ENCODE measurements at places on chromosomes 7 and 10. TPM values are rescaled to one million over a fixed set of nuclear protein-coding genes. Genes with fewer than 3 reads are reported as not detected.
A peak's percentile ranks its signal among the peaks of the same experiment; 100 is the strongest.

Gene ANKIB1
- 25.8 TPM for total RNA-seq

Gene GPR15LG
- not detected for total RNA-seq

Gene ACTL6B
- not detected for total RNA-seq

Gene RPEL1
- not detected for total RNA-seq

Gene SLC13A1
- total RNA-seq = 0.11 TPM

Gene SMIM30
- total RNA-seq = 37.8 TPM

Gene SP8
- not detected for total RNA-seq

Gene CASP7
- total RNA-seq = 15.7 TPM

DNA sequence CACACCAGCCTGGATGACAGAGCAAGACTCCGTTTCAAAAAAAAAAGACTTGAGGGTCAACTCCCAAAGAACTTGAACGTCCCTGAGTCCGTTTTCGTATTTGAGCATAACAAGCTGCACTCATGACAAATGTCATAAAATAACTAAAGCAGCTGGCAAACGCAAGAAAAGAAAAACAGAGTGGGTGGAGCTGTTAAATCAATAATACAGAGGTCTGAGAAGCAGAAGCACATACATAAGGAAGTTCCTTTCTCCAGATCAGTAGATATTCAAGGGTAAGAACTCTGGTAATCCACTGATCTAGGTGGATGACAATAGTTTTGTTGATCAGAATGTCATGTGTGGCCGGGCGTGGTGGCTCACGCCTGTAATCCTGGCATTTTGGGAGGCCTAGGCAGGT lies 150.1 kb downstream of the FAM107B start:
- H3K27me3 ChIP-seq = no peaks in the 10 kb centered on the region
- no peak overlapping the region for H3K4me3 ChIP-seq
- no peak overlapping the region for H3K27ac ChIP-seq
- DNase-seq = no peak

DNA sequence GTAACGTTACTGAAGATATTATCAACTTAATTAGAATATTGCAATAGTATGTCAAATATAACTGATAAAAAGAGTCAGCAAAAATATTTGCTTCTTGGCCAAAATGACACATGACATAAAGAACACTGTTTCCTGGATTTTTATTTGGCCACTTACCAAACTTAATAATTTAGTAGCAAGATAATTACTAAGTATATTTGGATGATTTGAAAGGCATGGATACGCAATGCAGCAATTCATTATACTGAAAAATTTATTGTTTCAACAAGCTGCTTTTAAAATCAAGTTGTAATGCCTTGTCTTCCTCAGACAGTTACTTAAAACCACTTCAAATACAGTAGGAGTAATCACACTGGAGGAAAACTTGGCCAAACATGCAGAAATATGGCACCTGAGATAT lies 234.0 kb downstream of the SEMA3E start:
- no peak overlapping the region for H3K4me3 ChIP-seq
- no peaks in the 10 kb centered on the region for H3K27me3 ChIP-seq
- H3K4me1 ChIP-seq = no peaks in the 10 kb centered on the region
- H3K27ac ChIP-seq = no peak overlapping the region
- no peaks in the 10 kb centered on the region for H3K36me3 ChIP-seq

DNA sequence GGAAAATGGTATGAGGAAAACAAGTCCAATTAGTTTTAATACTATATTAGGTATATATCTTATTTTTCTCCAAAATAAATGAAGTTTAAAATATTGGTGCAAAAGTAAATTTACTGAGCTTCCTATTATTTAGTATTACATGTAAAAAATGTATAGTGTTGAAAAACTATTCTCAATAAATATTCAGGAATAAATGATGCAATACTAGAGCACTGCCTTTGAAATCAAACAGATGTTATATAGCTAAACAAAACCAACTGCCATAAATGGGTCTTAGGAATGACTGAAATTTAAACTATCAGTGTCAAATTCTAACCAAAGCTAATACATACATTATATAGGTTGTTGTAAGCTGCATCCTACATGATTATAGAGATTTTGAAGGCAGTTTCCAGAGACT lies 1434.0 kb upstream of the LRRTM3 start:
- no peaks in the 10 kb centered on the region for H3K27me3 ChIP-seq
- H3K4me3 ChIP-seq = no peak overlapping the region
- H3K27ac ChIP-seq = no peak overlapping the region
- no peaks in the 10 kb centered on the region for H3K36me3 ChIP-seq
- H3K4me1 ChIP-seq = no peaks in the 10 kb centered on the region
- DNase-seq = no peak

DNA sequence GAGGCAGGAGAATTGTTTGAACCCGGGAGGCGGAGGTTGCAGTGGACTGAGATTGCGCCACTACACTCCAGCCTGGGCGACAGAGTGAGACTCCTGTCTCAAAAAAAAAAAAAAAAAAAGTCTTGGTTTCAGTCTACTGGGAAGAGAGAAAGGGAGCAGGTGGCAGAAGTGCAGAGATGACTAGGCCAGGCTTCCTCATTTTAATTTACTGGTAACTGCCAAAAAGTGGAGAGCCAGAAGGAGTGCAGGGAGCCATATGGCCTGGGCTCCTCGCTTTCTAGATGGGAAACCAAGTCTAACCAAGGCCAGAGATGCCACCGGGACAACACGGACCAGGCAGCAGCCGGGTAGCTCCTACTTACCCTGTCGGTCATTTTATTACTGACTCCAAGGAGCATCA lies 12.2 kb downstream of the SEPHS1 start:
- no peak overlapping the region for H3K4me3 ChIP-seq
- H3K27me3 ChIP-seq = no peaks in the 10 kb centered on the region
- peaks cover 35% of the 10 kb centered on the region for H3K4me1 ChIP-seq
- no peak overlapping the region for H3K27ac ChIP-seq
- DNase-seq = no peak
- peaks cover 64% of the 10 kb centered on the region for H3K36me3 ChIP-seq

- no peak overlapping the region for H3K27ac ChIP-seq
- no peaks in the 10 kb centered on the region for H3K4me1 ChIP-seq
- H3K27me3 ChIP-seq = no peaks in the 10 kb centered on the region
- no peaks in the 10 kb centered on the region for H3K36me3 ChIP-seq
- DNase-seq = no peak
Observed at GRCh38 chr7:11779864-11780674, 51.9 kb downstream of the THSD7A start.

DNA sequence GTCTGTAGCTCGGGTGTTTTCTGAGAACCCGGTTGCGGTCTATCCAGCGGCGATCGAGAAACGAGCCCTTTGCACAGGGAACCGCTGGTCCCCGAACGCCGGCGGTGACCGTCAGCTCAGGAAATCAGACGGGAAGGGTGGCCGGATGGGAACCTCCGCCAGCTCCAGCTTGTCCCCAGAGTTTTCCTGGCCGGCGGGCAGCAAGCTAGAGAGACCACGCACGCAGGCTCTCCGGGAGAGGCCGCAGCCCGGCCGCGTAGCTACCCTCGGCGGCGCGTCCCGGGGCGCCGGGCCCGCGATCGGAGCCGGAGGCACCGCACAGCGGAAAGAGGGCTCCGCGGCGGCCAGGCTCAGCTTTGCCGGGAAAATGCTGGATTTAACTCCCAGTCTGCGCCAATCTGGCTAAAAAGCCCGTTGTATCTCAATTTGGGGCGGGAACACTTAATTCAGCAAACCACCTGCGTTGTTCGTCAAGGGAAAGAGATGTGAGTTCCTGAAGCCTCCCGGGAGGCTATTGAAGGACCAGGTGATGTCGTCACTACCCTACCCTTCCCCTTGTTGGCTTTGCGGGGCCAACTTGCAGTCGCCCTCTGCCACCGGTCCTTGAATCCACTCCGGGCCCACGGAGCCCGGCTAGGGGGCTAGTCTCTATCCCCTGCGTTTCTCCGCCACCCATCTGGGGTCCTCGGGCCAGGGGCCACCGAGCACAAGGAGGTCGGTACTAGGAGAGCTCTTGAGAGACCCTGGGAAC lies 859 bp upstream of the CH25H start:
- peak overlapping the region; percentile 80 for H3K27ac ChIP-seq
- peak; percentile 93 for DNase-seq
- peak overlapping the region; percentile 62 for H3K4me3 ChIP-seq
- H3K4me1 ChIP-seq = peaks cover 29% of the 10 kb centered on the region

DNA sequence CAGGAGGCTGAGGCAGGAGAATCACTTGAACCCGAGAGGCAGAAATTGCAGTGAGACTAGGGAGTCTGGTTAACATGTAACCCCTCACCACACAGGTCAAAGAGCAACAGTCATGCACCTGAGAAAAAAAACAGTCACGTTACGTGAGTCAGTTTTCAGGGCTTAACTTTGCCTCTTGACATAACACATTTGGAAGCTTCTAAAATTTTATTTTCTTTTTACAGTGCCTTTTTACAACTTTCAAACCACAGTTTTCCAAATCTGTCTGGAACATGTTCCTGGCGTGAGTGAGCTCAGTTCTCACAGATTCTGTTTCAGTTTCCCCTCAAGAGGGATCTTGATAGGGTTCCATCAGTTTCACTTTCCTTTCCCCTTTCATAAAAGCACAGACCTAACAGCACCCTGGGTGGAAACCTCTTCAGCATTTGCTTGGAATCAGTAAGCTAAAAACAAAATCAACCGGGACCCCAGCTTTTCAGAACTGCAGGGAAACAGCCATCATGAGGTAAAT lies 4.4 kb downstream of the IFIT3 start:
- H3K4me3 ChIP-seq = peak overlapping the region; percentile 41
- H3K4me1 ChIP-seq = peaks cover 63% of the 10 kb centered on the region
- H3K27me3 ChIP-seq = no peaks in the 10 kb centered on the region
- peak overlapping the region; percentile 63 for H3K27ac ChIP-seq

GRCh38 chr10:57817741-57818140 lies 450.0 kb downstream of the IPMK start:
- no peaks in the 10 kb centered on the region for H3K4me1 ChIP-seq
- H3K36me3 ChIP-seq = no peaks in the 10 kb centered on the region
- no peak for DNase-seq
- H3K27me3 ChIP-seq = no peaks in the 10 kb centered on the region

- H3K36me3 ChIP-seq = no peaks in the 10 kb centered on the region
- H3K27ac ChIP-seq = no peak overlapping the region
- H3K4me1 ChIP-seq = no peaks in the 10 kb centered on the region
Observed at GRCh38 chr7:113373863-113374262, 255.5 kb upstream of the SMIM30 start.

- DNase-seq = no peak
- no peaks in the 10 kb centered on the region for H3K4me1 ChIP-seq
- no peak overlapping the region for H3K27ac ChIP-seq
- H3K36me3 ChIP-seq = no peaks in the 10 kb centered on the region
- H3K4me3 ChIP-seq = no peak overlapping the region
Observed at GRCh38 chr7:122248472-122248871, 56.1 kb downstream of the FEZF1 start.

DNA sequence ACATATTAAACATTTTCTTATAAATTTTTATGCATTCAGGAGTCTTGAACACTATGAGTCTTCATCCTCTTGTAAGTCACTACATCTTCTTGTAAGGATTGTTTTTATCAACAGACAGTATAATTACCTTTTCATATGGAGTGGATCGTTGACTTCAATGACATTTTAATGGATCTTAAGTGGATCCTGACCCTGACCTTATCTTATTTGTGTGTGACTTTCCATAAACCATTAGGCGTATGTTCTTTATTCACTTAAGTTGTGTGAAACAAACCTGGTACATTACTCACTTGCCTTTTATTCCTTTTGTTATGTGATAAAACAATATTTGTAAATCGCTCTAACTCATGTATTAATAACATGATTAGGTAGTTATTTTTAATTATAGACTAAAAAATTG lies 18.5 kb upstream of the SEMA3C start:
- no peak for DNase-seq
- H3K27me3 ChIP-seq = no peaks in the 10 kb centered on the region
- no peak overlapping the region for H3K4me3 ChIP-seq
- peaks cover 13% of the 10 kb centered on the region for H3K4me1 ChIP-seq

- H3K27me3 ChIP-seq = no peaks in the 10 kb centered on the region
- no peak for DNase-seq
- H3K4me3 ChIP-seq = no peak overlapping the region
- no peaks in the 10 kb centered on the region for H3K36me3 ChIP-seq
Observed at GRCh38 chr10:6173203-6173602, 29.5 kb upstream of the PFKFB3 start.

DNA sequence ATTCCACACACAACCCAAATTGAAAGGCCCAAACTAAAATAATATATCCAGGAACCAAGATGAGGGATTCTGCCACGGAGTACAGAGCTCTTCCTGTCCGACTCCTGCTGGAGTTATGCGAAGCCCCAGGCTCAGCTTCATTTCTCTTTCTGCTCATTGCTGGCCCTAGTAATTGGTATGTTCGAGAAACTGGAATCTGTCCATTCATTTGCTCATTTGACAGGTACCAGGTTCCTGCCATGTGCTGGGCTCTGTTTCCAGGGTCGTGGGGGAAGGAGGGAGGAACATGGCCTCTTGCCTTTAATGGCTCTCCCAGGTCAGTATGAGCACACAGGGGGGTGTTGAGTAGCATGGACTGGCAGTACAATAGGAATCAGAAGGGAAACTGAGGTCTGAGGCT lies 179.2 kb upstream of the SHH start:
- H3K4me1 ChIP-seq = no peaks in the 10 kb centered on the region
- H3K27me3 ChIP-seq = no peaks in the 10 kb centered on the region
- DNase-seq = no peak
- H3K27ac ChIP-seq = no peak overlapping the region

GRCh38 chr7:140996-141395 lies 51.4 kb upstream of the FAM20C start:
- no peak for DNase-seq
- no peak overlapping the region for H3K4me3 ChIP-seq
- peaks cover 10% of the 10 kb centered on the region for H3K4me1 ChIP-seq
- no peaks in the 10 kb centered on the region for H3K36me3 ChIP-seq
- no peak overlapping the region for H3K27ac ChIP-seq

GRCh38 chr7:73936967-73937366 lies 76.0 kb downstream of the TMEM270 start:
- H3K36me3 ChIP-seq = no peaks in the 10 kb centered on the region
- no peaks in the 10 kb centered on the region for H3K27me3 ChIP-seq

DNA sequence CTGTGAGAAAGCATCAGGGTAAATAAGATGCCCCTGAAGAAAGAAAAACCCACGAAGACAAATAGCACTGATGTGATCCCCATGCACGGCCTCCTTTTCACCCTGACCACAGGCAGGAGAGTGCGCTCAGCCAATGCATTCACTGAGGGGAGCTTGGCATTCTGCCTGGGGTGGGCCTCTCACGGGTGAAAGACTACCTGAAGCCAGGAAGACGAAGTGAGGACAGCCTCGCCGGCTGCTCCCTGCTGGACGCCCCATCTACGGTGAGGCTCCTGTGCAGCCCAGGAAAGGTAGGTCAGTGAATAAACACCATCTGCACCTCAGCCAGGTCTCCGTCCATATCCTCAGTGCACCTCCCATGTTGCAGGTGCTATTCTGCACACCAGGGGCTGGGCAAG lies 32.0 kb downstream of the CPXM2 start:
- H3K27me3 ChIP-seq = no peaks in the 10 kb centered on the region
- no peaks in the 10 kb centered on the region for H3K36me3 ChIP-seq
- H3K27ac ChIP-seq = peak overlapping the region; percentile 71
- H3K4me3 ChIP-seq = no peak overlapping the region
- no peaks in the 10 kb centered on the region for H3K4me1 ChIP-seq
- DNase-seq = no peak

GRCh38 chr10:116101616-116102315 lies 171.2 kb downstream of the GFRA1 start:
- no peaks in the 10 kb centered on the region for H3K36me3 ChIP-seq
- H3K27ac ChIP-seq = no peak overlapping the region
- no peak overlapping the region for H3K4me3 ChIP-seq
- no peaks in the 10 kb centered on the region for H3K27me3 ChIP-seq
- peaks cover 11% of the 10 kb centered on the region for H3K4me1 ChIP-seq
- no peak for DNase-seq

- H3K27me3 ChIP-seq = no peaks in the 10 kb centered on the region
- H3K36me3 ChIP-seq = peaks cover 34% of the 10 kb centered on the region
- DNase-seq = no peak
- no peak overlapping the region for H3K27ac ChIP-seq
- no peak overlapping the region for H3K4me3 ChIP-seq
Observed at GRCh38 chr7:92028226-92028625, 87.6 kb downstream of the AKAP9 start.

Measured in esophagus muscularis mucosa (tissue), 4 donors.